ENCODE measurements at places on chromosomes 16 and 17.

DNA sequence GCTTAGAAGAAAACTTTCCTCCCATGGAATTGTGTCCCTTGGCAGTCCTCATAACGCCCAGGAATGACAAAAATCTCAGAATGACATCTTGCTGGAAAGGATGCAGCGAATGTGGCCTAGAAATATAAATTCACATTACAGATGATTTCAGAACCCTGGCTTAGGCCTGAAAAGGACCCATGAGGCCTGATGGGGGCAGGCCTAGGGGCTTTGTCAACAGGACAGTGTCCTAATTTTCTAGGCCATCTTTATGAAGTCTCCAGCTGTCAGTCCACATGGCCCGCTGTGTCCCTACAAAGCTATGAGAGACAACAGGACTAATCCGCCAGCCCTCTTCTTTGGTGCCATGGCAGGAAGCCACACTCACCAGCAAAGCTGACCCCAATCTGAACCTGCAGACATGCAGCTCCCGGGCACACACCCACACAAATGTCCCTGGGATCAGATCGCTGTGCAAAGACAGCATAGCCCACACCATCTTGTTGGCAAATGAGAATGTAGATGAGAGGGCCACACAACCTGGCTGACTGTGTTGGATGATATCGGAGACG lies 40.4 kb upstream of the DNAH17 start:
- DNase-seq = no peak

DNA sequence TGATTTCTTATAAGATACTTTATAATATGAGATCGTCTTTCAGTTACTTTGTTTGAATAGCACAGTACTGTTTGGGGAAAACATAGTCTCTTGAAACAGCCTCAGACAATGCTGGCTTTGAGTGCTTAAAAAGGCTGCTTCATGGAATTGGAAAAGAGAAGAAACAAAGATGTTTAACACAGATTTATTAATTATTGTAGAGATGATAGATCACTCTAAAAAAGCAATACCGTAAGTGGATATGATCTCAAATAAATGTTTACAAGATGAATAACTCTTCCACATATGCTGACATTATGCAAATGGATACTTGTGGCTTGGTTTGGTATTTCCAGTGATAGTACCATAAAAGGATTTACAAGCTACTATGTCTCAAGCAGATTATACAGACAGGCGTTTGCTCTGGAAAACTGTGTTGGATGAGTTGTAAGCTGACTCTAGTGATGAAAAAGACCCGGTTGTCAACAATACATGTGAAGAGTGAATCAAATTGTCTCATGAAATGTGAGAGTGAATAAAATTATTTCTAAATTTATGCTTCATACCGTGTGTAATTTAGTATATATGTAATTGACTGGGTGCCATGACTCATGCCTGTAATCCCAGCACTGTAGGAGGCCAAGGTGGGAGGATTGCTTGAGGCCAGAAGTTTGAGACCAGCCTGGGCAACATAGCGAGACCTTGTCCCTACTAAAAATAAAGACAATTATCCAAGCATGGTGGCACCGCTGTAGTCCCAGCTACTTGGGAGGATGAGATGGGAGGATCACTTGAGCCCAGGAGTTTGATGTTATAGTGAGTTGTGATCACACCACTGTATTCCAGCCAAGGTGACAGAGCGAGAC lies 105.4 kb downstream of the FTO start:
- no peak for DNase-seq

DNA sequence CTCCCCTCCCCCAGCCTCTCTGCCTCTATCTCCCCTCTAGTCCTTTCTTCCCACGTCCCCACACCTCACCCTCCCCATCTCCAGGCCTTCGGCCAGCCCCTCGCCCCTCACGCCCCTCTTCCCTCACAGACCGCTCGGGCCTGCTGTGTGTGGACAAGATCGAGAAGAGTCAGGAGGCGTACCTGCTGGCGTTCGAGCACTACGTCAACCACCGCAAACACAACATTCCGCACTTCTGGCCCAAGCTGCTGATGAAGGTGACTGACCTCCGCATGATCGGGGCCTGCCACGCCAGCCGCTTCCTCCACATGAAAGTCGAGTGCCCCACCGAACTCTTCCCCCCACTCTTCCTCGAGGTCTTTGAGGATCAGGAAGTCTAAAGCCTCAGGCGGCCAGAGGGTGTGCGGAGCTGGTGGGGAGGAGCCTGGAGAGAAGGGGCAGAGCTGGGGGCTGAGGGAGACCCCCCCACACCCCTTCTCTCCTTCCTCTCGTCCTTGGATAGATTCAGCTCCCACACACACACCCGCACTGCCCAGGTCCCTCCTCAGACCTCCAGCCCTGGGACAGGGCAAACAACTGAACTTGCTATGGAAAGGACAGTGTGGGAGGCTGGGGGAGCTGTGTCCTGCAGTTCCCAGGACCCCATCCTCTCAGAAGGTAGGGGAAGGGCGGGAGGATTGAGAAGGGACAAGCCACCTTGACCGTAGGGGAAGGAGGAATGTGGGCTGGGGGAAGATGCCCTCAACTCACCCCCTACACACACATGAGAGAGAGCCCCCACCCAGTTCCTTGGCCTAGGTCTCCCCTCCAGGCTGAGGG lies 11.1 kb downstream of the NR1D1 start:
- DNase-seq = no peak

DNA sequence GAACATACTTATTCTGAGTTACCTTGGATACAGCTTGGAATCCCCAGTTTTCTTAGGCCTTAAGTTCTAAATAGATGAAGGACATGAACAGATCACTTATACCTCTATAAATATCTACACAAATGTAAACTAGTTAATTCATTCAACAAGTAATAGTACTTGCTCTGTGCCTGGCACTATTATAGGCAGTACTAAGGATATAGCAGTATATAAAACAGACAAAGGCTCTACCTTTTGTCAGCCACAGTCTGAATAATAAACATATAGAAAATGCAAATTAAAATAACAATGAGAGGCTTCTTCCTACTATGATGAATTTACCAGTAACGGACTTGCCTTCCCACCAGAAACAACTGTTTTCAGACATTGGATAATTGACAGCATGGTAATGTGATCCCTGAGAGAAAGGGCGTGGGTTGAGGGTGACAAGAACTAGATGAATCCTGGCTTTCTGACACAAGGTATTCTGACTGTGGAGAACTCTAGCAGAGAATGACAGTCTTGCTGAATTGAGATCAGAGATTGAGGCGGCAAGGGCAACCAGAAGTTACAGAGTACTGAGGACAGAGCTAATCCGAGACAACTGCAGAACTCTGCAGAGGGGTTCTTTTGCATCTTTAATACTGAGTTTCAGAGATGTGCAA lies 170.5 kb downstream of the TANC2 start:
- no peak for DNase-seq

DNA sequence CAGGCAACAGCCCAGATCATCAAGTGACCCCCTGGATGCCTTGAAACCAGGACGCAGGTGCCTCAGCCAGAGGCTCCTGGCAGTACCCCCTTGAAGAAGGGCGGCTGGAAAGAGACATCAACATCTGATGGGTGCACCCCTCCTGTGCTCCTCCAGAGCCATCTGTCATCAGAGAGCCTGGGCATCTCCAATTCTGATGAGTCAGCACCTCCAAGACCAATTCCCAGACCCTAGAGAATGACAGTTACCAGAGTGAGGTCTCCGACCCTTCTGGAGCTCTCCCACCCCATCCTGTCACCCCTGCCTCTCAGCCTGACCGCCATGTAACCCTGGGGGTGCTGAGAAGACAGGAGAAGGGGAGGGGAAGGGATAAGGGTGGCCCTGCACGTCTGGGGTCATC lies 433.7 kb downstream of the SOX9 start:
- no peak for DNase-seq

- no peak for DNase-seq
These were observed 1.8 kb upstream of the NSMCE1 start for GRCh38 chr16:27270349-27270748.

DNA sequence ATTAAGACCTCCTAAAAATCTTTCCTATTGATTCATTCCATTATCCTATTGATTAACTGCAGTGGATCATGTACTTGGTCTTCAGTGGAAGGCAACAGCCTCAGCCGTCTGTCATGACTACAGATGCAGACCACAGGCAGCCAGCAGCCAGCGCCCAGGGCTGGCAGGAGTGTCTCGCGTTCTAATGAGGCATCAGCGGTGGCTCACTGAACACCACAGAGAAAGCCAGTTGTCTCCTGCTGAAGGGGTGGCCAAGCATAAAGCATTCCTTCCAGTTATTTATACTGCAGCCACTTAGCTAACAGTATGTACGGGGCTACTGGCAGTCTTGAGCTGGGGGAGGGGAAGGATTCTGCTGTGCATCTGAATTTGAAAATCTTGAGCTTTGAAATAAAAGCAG lies 214.3 kb downstream of the IRX3 start:
- no peak for DNase-seq

GRCh38 chr16:22685459-22685830 lies 128.5 kb upstream of the HS3ST2 start:
- DNase-seq = no peak

DNA sequence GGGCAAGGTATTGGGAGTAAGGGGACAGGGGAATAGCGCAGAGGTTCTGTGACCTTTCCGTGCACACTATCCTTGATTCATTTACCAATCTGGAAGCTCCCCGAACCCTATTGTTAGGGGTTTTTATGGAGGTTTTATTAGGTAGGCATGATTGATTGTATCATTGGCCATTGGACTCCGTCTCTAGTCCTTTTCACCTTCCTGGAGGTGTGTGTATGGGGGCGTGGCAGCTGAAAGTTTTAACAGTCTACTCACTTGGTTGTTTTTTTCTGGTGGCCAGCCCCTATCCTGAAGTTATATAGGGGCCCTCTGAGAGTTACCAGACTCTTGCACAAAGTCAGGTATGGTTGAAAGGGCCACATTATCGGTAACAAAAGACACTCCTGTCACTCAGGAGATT lies 23.0 kb downstream of the MAP2K4 start:
- DNase-seq = no peak
